Stimulated activated naive B cell treated with anti-CD40 and anti-IgM and Interleukin-4, amounts not matched to agents 10 μg/mL and 1 μg/mL and 100 μg/mL, for 72 hours (primary cell): ENCODE measurements at places on chromosomes 2 and 18.

GRCh38 chr18:73381016-73381698 lies 513.4 kb upstream of the NETO1 start:
- DNase-seq, result no peak

- no peak for DNase-seq
These were observed 104.9 kb downstream of the SPTBN1 start for GRCh38 chr2:54561010-54561409.

GRCh38 chr18:77622009-77622692 lies 372.5 kb downstream of the GALR1 start:
- DNase-seq, result no peak

DNA sequence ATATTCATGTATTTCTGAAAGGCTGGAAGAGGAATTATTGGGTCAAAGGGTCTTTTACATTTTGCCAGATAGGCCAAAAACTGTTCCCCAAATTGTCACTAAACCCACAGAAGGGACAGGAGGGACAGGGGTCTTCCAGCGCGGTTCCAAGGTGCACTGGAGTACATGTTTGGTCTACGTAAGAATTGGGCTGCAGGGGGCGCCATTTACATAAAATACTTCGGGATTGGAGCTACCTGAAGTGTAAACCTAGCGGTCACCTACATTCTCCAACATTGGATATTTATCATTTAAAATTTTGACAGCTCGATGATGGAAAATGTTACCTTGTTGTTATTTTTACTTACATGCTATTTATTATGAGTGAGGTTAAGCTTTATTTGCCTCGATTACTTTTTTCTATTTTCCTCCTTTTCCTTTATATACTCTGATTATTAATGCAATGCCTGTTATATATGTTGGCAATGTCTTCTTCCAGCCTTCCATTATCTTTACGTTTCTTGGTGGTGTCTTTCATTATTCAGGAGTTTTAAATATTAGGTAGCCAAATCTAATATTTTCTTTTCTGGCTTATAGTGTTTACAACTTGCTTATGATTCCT lies 43.0 kb upstream of the RAB6C start:
- DNase-seq, result peak; percentile 35

- no peak for DNase-seq
These were observed 77.8 kb upstream of the TFCP2L1 start for GRCh38 chr2:121362774-121363173.

DNA sequence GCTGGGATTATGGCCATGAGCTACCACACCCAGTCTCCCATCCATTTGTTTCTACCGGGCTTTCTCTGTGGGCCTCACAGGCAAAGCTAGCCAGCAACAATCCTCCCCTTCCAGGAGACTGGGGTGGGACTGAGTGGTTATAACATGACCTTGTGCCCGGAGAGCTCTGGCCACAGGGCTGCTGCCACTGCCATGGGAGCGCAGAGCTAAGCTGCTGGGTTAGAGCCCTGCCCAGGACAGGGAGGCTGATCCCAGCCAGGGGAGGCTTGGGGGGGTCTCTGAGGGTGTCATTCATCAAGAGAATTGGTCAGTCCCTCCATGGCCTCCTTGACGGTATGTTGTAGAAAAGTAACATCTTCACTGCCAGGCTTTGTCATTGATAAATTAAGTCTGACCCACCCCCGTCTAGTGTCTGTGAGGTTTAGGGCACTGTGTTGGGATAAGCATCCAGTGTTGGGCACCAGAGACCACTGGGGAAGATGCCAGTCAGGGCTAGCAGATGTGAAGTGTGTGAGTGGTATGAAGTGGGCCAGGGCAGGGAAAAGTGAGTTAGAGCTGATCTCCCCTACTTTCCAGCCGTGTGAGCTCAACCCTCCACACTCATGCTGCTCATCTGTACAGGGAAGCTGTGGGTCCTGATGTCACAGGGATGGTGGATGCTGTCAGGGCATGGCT lies 368.4 kb upstream of the HS6ST1 start:
- no peak for DNase-seq

DNA sequence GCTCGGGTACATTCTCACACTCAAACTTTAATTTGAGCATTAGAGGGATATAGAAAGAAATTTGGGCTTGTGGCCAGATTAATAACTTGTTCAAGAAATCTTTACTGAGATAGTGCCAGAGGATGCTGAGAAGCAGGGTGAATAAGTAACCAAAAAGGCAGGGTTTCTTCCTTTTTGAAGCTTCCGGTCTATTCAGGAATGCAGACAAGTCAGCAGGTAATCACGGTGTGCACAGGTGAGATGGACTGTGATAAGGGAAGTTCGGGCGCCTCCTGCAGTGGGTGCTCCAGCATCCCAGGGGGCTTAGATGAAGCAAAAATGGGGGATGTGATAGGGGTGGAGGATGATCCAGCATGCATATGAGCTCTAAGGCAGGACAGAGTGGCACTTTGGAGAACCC lies 44.9 kb upstream of the CYP1B1 start:
- no peak for DNase-seq

- no peak for DNase-seq
These were observed 59.8 kb upstream of the HS6ST1 start for GRCh38 chr2:128378231-128379020.

- no peak for DNase-seq
These were observed 91.0 kb downstream of the CSRNP3 start for GRCh38 chr2:165560377-165560988.

- peak; percentile 29 for DNase-seq
These were observed 725 bp upstream of the ANKRD53 start for GRCh38 chr2:70977605-70978205.

DNA sequence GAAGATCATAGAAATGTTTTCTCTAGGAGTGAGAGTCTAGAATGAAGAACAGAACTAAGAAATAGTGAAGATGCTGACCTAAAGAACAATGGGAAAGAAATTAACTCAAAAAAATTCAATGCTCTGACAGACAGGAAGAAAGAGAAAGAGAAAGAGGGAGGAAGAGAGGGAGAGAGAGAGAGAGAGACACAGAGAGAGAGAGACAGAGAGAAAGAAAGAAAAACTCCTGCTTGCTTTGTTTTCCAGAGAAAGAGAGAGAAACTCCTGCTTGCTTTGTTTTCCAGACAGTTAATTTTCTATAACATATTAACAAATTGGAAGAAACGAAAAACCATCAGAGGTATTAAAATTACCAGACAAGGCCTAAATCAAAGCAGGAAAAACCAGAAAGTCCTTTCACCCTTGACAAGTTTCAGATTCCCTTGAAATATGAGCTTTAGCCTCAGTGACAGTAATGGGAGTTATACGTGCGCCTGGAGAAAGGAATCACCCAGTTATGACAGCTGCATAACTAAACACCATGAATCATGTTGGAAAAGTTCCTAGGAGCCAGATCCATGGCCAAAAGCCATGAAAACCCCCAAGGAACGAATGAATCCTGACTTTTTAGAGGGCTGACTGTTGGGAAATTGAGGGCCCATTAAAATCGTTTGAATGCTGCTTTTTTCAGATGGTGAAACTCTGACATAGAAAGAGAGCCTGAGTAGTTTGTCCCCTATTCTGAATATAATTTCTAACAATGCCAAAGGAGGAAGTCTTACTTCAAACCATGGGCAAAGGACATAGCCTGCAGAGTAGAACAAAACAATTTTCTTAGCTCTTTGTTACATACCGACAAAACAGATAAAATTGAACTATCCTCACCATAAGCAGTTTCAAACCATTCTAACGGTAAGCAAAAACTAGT lies 228.6 kb upstream of the CHST9 start:
- no peak for DNase-seq

- no peak for DNase-seq
These were observed 23.9 kb downstream of the BAZ2B start for GRCh38 chr2:159592441-159592840.

DNA sequence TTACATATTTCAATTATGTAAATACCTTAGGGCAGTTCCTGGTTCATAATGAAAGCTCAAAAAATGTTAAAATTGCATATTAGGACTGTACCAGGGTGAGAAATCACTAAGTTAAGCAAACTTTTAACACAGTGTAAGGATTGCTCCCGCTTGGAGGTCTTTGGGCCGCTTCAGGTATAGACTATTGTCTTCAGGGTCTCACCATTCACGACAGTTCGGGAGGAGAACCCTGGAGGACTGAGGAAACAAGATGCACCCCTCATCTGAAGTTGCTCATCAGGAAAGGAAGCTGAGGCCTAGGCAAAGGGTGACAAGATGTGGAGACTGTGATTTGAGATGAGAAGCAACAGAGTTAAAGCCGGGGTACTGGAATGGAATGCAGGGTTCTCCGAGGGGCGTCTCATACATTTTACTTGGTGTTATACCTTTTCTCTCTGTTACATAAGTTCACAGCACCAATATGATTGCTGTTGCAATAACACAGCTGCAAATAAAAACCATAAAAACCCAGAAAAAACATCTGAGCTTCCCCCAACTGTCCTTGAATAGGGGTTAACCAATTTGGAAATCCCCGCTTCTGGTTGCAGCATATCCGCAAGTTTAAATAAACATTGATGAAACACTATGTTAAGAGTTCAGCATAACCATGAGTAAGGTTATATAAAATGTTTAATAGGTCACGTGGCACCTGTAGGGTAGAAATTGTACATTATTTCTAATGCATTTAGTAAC lies 40.1 kb downstream of the FBXO48 start:
- no peak for DNase-seq

- DNase-seq, result no peak
These were observed 49.1 kb downstream of the ADI1 start for GRCh38 chr2:3470166-3470651.

- no peak for DNase-seq
These were observed 23.2 kb upstream of the SLC20A1 start for GRCh38 chr2:112622528-112622849.

- DNase-seq, result no peak
These were observed 2.3 kb downstream of the RNF103 start for GRCh38 chr2:86621280-86621943.

GRCh38 chr2:58865436-58865835 lies 624.3 kb upstream of the FANCL start:
- no peak for DNase-seq

- DNase-seq, result no peak
These were observed 138.3 kb downstream of the PXDN start for GRCh38 chr2:1606046-1606400.

GRCh38 chr18:77557046-77557587 lies 307.5 kb downstream of the GALR1 start:
- no peak for DNase-seq

- DNase-seq, result no peak
These were observed 36.1 kb upstream of the MRPL33 start for GRCh38 chr2:27735263-27735904.

DNA sequence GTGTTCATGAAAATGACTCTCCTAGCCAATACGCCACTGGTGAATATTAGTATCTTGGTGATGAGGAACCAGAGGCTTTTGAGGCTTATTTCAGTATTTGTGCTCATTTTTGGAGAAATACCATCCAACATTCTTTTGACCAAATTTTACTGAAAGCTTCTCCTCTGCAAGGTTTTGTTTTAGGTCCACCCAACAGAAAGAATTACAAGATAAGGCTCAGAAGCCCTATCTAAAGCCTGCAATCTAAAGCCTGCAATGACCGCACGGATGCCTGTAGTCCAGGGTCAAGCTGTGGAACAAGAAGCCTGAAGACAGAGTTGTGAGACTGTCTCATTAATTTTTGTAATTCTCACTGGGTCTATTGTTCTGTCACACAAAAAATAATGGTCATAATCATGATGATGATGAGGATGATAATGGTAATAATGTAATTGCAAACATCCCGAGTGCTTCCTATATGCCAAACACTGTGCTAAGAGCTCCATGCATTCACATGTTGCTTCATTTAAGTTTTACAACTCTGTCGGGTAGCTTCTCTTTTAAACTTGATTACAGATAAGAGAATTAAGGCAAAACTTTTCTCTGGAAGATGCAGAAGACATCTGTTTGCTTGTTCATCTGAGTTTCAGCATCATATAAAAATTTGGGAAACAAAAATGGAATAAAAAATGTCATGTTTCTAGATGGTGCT lies 33.2 kb upstream of the NCOA1 start:
- DNase-seq, result no peak

DNA sequence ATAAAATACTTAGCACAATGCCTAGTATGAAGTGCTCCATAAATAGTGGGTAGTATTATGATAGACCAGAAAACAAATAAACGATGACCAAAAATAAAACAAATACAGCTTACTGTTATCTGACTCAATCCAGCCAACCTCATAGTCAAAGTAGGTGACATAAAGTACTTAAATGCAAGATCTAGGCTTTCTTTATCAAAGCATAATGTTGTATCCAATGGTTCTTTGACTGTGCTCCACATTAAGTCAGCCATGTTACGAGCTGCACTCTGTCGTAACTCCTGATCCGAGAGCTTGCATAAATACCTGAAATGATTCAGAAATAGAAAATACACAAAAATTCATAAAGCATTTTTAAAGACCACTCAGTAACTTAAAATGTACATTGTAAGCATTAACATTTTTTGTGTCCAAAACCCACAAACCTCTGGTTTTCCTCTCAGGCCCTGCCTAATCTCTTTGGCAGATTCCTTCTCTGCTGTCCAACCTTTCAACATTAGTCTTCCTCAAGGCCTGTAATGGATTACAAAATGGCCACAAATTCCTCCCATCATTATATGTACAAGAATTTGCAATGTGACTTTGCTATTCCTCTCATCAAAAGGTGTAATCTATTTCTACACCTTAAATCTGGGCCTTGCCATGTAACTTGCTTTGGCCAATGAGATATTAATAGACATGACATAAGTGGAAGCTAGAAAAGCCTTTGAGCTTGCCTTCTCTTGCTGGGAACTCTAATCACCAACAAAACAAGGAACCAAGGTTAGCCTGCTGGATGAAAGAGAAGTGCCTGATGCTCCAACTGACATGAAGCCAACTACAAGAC lies 90.6 kb downstream of the USP34 start:
- no peak for DNase-seq

DNA sequence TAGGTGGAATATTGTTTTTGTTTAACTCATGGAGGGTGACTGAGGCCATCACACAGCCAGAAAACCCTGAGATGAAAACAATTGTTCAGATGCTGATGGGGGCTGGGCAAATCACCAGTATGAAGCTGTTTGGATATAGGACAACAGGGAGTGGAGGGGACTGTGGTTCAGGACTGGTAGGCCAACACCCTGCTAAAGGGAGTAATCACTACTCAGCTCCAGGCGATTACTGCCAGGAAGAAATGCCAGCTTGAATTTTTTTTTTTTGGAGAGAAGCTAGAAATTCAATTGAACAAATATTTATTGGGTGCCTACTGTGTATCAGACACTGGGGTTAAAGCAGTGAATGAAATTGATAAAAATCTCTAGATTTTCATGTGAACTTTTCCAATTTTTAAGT lies 37.4 kb downstream of the TNP1 start:
- no peak for DNase-seq

DNA sequence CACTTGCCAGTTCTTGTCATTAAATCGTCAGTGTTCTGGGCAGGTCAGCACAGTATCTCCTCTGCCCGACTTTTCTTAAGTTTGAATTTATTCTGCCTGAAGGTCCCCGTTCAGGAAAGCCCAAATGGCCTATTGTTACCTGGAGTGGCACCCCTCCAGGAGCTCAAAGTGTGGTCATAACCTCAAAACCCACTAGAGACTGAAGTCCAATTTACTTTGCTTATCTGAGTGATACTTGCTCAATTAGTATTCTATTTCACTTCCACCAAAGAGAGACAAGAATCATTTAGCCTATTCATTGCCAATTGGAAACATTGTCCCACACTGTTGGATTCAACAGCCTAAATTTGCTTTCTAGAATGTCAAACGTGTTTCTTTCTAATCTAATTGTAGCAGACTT lies 375.3 kb downstream of the LNPK start:
- no peak for DNase-seq
